Breast epithelium (tissue), 4 donors: ENCODE measurements at places on chromosomes 7 and 10.

- H3K4me3 ChIP-seq, result no peak overlapping the region
- no peak overlapping the region for H3K27ac ChIP-seq
- no peaks in the 10 kb centered on the region for H3K4me1 ChIP-seq
- no peaks in the 10 kb centered on the region for H3K27me3 ChIP-seq
- no peaks in the 10 kb centered on the region for H3K36me3 ChIP-seq
These were observed 64.7 kb upstream of the ANK3 start for GRCh38 chr10:60454336-60454735.

DNA sequence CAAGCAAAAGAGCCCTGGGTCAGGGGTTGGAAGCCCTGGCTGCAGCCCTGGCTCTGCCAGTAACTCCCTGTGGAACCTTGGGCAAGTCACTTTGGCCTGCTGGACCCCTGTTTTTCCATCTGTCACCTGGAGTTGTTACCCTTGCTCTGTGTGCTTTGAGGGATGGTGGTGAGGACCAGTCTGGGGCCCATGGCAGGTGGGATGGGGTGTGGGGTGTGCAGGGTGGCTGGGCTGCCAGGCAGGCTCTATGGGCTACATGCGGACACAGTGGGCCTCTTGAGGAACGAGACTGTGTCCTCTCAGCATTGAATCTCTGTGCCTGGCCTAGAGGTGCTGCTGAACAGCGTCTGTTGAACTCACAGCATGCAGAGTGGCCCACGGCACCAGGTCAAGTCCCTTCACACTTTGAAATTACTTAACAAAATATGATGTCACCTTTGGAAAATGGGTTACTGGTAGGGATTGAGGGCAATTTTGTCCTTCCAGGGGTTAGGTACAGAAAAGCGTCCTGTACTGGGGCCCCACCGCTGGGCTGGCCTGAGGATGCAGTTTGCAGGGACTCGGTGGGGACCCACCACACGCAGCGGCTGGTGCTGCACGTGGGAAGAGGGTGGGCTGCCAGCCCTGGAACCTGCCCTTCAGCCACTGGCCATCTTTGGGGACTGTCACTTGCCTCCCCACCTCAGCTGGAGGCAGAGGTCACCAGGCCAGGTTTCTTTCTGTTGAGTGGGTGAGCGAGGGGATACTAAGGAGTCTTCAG lies 45.3 kb downstream of the PRF1 start:
- H3K4me1 ChIP-seq, result no peaks in the 10 kb centered on the region
- DNase-seq, result no peak
- no peak overlapping the region for H3K4me3 ChIP-seq
- no peak overlapping the region for H3K27ac ChIP-seq
- H3K36me3 ChIP-seq, result no peaks in the 10 kb centered on the region
- no peaks in the 10 kb centered on the region for H3K27me3 ChIP-seq

DNA sequence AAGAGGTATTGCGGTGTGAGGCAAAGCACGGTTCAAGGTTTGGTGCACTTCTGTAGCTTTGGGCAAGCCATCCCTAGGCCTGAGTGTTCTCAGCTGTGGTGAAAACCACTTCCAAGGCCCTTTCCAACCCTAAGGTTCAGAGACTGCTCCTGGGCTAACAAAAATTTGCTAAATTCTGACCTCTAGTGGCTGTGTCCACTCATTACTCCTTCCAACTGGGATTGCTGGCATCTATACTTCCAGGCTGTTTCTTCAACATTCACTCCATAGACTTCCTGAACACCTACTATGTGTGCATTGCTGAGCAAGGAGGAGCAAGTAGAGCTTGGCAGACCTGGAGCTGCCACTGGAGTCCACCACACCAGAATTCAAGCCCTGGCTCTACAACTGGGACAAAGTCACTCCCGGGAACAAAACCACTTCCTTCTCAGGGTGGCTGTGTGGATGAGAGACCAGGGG lies 29.3 kb upstream of the SH3PXD2A start:
- no peaks in the 10 kb centered on the region for H3K4me1 ChIP-seq
- no peaks in the 10 kb centered on the region for H3K36me3 ChIP-seq
- H3K27ac ChIP-seq, result no peak overlapping the region
- H3K27me3 ChIP-seq, result no peaks in the 10 kb centered on the region
- no peak for DNase-seq

DNA sequence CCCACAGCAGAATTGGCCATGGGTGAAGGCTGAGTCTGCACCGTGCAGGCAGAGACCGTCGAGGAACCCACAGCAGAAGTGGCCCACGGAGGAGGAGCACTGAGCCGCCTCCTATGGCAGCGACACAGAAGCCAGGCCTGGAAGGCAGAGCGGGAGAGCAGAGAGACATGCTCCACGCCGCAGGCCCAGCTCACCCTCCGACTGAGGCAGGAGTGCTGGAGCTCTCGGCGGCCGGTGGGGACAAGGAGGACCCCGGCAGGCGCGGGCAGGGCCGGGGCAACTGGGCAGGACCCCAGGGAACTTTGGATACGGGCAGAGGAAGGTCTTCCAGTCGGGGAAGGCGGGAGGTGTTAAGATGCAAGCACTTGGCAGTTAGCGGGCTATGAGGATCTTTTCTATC lies 420.4 kb downstream of the DNAJB6 start:
- H3K27me3 ChIP-seq, result no peaks in the 10 kb centered on the region
- no peak overlapping the region for H3K27ac ChIP-seq
- no peaks in the 10 kb centered on the region for H3K4me1 ChIP-seq
- no peak overlapping the region for H3K4me3 ChIP-seq
- H3K36me3 ChIP-seq, result no peaks in the 10 kb centered on the region

GRCh38 chr10:107740962-107741690 lies 576.6 kb upstream of the SORCS1 start:
- H3K4me1 ChIP-seq, result no peaks in the 10 kb centered on the region
- no peak overlapping the region for H3K4me3 ChIP-seq
- no peak overlapping the region for H3K27ac ChIP-seq
- no peak for DNase-seq
- H3K27me3 ChIP-seq, result no peaks in the 10 kb centered on the region

DNA sequence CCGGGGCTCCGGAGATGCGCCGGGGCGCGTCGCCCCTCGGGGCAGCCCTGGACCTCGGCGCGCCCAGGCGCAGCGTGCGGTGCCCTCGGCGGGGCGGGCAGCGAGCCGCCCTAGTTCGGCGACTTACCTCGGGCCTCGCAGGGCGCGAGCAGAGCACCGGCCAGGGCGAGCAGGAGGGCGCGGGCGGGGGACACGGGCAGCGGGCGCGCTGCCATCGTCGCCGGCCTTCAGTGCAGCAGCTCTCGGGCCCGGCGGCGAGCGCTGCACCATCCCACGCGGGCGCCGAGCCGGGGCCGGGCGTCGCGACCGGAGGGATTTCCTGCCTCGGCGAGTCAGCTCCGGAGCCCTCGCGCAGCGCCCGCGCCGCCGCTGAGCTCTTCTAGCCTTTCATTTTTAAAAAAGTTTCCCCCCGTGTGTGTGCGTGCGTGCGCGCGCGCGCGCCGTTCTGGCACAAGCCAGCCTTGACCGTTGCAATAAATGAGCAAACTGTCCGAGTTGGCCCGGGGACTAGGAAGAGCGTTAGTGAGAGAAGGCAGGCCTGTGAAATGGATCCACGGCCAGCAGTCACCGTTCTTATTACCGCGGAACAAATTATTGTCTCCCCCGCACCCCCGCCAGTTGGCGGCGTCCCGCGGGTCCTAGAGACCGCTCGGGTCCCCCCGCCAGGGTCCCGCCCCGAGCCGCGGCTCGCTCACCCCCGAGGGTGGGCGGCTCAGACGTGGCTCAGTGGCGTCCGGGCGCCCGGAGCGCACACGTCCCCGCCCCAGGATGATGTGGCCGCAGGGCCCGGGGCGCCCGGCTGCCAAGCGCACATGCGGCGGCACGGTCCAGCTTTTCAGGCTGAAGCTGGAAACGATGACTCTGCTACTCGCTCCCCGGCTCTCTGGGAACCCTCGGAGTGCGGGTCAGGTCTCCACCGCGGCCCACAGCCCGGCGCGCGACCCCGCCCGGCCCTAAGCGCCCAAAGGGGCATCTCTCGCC lies at the start of gene ADAM12:
ADAM12 (minus strand) TSS at position 547 of the 981 bp plus-strand sequence; CDS start at position 215, 332 bp downstream.
- H3K4me1 ChIP-seq, result no peaks in the 10 kb centered on the region
- no peaks in the 10 kb centered on the region for H3K27me3 ChIP-seq
- H3K36me3 ChIP-seq, result no peaks in the 10 kb centered on the region
- peak within 1 kb of the TSS; percentile 87 for H3K27ac ChIP-seq
- H3K4me3 ChIP-seq, result peak within 1 kb of the TSS; percentile 69
- DNase-seq, result no peak
